Stomach (tissue), 19 donors: ENCODE measurements at places on chromosomes 4 and X. TPM values are rescaled to one million over a fixed set of nuclear protein-coding genes. Genes with fewer than 3 reads are reported as not detected.

RHOXF2B gene
- total RNA-seq = not detected

CDS1 gene
- 4.1 TPM for total RNA-seq

DNA sequence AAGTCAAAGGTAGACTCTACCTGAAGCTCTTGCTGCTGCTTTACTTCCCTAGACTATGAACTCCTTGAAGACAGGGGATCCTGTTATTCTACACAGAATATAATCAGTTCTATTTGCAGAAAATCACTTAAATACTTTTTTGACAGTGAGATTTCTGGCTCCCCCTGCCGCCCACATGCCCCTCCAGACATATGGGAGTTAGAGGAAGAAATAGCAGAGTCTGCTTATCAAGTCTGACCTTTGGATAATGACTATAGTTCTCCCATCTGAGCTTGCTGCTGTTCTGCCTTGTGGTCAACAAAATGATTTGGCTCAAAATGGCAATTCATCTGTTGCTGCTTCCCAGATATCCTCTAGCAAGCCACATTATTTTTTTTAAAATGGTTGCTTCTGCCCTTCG, 101.1 kb downstream of the ENOX2 start:
- DNase-seq = no peak

DNA sequence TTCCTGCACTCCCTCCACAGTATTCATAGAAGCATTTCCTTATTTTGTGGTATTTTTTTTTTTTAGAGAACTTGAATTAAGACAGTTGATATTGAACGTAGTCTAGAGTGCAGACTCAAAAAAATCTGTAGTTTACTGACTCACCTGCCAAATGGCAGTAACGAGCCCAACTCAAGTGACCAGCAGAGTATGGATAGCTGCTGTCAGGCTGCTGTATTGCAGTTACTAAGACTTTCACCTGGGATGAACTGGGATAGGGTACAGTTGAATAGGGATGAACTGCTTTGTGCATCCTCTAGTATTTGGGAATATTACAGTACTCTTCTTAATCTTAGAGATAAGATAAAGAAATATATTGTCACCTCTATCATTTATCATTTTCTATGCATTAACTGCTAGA, 7.0 kb upstream of the SLC7A11 start:
- DNase-seq = no peak

DNA sequence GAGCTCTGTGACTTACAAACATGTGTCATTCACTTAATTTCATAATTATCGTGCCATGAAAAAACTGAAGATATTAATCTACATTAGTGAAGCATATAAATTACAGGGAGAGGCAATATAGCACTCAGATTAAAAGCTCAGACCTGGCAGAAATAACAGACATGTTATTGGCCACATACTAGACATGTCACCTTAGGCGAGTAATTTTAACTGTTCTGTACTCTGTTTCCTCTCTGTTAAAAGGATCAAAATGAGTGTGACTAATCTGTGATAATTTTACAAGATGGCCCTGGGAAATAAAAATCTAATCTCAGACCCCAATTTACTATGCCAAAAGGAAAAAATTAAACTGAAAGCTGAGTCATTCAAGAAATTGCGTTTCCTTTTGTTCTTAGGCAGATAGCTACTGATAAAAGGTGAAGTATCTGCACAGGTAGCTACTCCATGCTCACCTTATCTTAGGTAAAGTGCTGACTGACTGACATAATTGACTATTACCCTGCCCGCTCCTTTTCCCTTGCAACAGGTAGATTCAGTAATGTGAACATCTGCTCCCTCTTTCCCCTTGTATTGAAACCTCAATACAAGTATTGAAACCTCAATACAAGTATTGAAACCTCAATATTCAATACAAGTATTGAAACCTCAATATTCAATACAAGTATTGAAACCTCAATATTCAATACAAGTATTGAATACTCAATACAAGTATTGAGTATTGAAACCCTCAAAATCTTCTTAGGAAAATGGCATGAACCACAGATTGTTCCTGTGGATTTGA, 33.2 kb downstream of the RELL1 start:
- DNase-seq = no peak
